ENCODE measurements at places on chromosomes 5 and 9.

DNA sequence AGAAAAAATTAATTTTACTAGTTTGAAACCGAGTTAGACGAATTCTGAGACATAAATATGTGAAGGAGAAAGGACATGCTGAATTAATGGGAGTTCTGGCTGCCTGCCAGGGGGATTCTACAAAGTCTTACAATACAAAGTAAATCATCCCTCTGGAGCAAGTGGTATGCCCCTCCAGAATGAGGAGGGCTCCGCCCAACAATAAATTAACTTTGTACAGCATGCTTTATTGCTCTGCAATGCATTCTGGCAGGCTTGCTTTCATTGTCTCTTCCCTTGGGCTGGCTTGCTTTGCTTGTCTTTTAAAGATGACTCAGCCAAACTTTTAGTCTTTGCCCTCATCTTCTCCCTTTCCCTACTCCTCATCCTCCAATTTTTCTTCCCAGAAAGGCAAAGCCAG lies 11.7 kb upstream of the PCDHB1 start:
- DNase-seq, result no peak

- DNase-seq, result no peak
These were observed 355.4 kb upstream of the SLC24A2 start for GRCh38 chr9:20144197-20144596.

DNA sequence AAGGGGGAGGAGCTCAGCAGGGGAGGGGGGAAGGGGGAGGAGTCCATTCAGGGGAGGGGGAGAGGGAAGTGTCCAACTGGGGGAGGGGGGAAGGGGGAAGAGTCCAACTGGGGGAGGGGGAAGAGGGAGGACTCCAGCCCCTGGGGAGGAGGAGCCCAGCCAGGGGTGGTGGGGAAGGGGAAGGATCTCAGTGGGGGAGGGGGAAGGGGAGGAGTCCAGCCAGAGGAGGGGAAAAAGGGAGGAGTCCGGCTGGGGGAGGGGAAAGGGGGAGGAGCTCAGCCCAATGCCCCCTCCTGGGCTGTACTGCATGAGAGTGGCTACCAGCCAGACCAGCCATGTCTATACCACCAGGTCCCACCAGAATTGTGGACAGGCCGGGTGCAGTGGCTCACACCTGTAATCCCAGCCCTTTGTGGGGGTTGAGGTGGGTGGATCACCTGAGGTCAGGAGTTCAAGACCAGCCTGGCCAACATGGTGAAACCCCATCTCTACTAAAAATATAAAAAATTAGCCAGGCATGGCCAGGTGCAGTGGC lies 30.6 kb upstream of the ADAMTS2 start:
- no peak for DNase-seq

DNA sequence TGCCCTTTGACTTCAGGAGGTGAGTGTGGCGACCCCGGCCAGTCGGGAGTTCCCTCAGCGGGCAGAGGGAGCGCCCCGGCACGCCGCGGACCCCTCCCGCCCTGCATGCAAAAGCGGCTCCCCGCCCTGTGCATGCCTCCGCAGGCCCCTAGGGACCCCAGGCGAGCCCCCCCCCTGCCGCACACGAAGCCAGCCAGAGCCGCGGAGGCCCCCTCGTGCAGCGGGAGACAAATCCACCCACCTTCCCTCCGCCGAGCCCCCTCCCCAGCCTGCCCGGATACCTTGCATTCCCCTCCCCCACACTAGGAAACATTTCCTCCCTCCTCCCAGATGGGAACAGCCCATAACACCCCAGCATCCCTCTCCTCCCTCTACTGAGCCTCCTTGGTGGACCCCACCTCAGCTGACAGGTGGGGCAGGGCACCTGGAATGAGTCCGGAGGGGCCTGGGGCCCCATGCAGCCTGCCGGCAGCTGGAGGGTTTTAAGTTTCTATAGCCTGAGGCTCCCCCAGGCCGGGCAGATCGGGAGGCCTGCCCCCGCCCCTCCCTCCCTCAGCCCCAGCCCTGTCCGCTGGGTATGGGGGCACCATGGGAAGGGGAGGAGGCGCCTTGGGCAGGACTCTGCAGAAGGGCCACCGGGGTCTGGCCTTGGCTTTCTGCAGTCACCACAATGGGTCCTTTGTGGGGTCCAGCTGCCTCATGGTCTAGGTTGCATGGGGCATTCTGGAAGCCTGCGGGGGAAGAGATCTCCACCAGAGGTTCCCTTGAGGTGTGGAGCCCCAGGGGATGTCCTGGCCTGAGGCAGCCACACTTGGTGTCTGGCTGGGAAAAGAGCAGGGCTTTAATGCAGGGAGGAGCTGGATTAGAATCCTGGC lies 601 bp downstream of the ERGIC1 start:
- peak; percentile 37 for DNase-seq

DNA sequence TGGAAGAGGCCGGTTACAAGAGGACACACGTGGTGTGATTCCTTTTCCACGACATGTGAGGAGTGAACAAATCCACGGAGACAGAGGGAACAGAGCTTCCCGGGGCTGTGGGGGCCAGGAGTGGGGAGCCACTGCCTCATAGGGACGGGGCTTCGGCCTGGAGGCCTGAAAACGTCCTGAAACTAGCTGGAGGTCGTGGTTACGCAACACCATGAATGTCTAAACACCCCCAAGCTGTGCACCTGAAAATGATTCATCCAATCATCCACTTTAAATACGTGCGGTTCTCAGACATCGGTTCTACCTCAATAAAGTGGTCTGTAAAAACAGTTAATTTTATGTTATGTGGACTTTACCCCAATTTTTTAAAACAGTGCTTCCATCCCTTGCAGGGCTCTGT lies 65.3 kb upstream of the PPP1R26 start:
- DNase-seq, result no peak

DNA sequence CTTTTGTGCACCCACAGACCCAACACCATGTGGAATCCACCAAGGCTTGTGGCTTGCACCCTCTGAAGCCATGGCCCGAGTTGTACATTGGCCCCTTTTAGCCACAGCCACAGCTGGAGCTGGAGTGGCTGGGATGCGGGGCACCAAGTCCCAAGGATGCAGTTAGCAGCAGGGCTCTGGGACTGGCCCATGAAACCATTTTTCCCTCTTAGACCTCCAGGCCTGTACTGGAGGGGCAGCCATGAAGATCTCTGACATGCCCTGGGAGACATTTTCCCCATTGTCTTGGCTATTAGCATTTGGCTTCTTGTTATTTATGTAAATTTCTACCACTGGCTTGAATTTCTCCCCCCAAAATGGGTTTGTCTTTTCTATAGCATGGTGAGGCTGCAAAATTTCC lies 51.8 kb downstream of the RASA1 start:
- no peak for DNase-seq

GRCh38 chr9:112866662-112867274 lies 23.9 kb downstream of the SLC46A2 start:
- DNase-seq, result no peak

- DNase-seq, result no peak
These were observed 1137.4 kb upstream of the CDH18 start for GRCh38 chr5:21125238-21125983.

GRCh38 chr9:136806631-136807201 lies 1.0 kb upstream of the RABL6 start:
- no peak for DNase-seq

- DNase-seq, result no peak
These were observed 29.6 kb upstream of the TESK1 start for GRCh38 chr9:35575478-35575877.

GRCh38 chr9:98040212-98040611 lies 16.3 kb upstream of the NANS start:
- DNase-seq, result no peak

DNA sequence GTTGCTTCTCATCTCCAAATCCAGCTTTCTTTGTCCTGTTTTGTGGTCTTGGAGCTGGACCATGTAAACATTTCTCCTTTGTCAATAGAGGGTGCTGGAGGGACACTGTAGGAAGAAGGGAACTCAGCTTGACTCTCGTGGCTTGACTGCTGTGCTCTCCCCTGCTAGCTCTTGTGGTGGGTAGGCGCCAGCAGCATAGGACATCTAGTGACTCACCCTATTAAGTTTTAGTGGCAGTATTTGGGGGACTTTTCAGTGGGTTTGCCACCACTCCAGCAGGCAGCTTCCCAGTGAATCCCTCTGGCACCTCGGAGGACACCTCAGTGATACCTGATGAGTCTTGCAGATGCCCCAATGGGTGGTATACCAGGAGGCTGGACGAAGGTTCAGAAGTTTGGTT lies 97.8 kb downstream of the TSSK1B start:
- DNase-seq, result no peak

DNA sequence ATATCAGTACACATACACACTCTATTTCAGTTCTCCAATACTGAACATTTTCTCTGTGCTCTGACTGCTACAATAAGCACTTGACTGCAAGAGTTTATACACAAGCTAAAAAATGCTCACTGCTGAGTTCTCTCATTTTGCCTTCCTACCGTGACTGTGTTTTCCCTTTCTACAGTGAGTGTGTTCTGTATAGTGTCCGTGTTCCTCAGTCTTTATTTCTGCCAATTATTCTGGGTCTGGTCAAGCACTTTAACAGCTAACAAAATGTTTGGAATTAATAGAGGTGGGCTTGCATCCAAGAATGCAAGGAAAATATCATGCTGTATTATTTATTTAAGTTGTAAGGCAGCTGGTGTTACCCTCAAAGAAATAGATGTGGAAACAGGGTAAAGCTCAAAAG lies 217.0 kb upstream of the NREP start:
- no peak for DNase-seq

GRCh38 chr9:74333384-74334032 lies 163.6 kb upstream of the RORB start:
- no peak for DNase-seq

GRCh38 chr5:39720136-39720535 lies 295.4 kb upstream of the DAB2 start:
- DNase-seq, result no peak

DNA sequence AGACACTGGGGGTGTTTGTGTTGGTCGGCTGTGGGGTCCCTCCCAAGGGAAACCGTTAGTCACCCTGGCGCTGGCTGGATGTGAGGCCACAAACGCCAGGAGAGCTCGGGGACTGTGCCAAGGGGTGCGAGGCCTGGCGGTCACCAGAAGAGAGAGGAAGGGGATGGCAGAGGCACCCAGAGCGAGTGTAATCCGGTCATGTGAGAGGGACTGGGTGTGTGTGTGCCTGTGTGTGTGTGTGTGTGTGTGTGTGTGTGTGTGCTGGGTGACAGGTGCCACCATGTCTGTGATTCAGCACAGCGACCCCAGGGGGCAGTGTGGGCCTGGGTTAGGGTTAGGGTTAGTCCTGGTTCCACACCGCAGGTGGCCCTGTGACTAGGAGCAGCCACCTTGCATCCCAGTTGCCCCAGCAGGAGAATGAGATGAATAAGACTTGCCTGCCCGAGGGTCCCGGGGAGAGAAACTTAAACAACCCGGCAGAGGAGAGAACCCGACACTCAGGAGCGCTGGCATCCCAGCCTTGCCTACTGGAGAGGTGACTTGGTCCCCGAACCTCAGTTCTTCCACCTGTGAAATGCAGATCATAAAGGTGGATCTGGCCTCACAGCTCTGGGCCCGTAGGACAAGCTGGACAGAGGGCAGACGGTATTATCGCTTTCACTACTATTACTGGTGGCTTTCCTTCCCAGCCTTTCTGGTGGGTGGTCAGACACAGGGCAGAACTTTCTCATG lies 1.4 kb upstream of the ADAMTSL2 start:
- peak; percentile 37 for DNase-seq

DNA sequence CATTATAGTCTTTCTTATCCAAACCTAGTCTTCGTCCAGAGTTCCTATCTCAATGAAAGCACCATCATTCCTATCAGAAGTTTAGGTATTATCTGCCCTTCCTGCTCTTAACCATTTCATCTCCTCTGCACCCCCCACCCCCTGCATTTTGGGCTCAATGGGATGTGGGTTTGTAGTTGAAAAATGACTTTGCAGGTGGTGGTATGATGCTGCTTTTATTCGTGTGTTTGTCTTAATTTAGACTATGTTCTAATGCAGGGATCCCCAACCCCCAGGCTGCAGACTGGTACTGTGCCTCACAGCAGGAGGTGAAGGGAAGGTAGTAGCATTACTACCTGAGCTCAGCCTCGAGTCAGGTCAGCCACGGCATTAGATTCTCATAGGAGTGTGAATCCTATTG lies 49.4 kb upstream of the ZNF608 start:
- no peak for DNase-seq

- no peak for DNase-seq
These were observed 619 bp upstream of the APC start for GRCh38 chr5:112737070-112737462.

DNA sequence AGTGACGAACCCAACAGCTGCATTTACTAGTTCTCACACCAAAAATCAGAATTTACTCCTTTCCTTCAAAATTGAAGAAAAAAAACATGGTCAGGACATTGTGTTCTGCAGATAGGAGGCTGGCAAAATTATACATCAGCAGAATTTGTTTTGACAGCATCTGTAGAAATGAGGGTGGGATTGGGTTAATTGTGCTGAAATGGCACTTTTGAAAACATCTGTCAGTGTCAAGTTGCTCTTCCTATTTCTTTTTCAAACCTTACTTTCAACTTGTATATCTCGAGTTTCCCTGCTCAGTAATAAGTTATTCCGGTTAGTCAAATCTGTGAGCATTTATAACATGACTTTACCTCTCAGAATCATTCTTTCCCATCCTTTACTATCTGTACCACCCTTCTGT lies 19.8 kb downstream of the WDR36 start:
- no peak for DNase-seq

- DNase-seq, result no peak
These were observed 278.3 kb downstream of the NR2F1-AS1 start for GRCh38 chr5:93302711-93303110.

DNA sequence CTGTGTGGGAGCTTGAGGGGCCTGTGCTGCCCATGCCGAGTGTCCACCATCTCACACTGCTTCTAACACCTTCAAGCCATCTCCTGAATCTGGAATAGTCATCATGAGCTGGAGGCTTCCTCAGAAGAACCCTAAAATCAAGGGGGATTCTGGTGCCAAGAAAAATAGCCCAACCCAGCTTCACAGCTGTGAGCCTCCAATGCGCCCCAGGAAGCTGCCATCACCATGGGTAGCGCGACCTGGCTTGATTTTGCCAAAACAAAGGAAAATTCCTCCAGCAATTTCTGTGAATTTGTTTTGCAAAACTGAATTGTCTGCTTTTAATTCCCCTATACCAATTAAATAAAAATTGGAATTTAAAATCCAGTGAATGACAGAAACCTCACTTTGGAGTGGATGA lies 6.2 kb upstream of the TIFAB start:
- DNase-seq, result no peak

DNA sequence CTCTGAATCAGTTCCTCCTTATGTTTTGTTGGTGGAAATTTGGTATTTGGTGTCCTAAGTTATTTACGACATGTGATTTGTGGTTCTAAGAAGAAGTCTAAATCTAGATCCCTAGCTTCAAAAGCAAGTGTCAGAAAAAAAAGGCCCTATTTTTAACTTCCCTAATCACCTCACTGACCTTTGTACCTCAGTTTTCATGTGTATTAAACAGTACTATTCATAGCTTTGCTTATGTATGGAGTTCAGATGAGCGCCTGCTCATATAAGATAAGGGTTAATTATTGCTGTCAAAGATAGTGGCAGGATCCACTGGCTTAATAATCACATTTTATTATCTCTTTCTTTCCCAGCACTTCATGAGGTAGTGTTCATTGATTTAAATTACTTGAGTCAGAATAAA lies 318.2 kb downstream of the PARP8 start:
- DNase-seq, result no peak
